HT-29 (cell line): ENCODE measurements at places on chromosomes 2 and 18. TPM values are rescaled to one million over a fixed set of nuclear protein-coding genes. Genes with fewer than 3 reads are reported as not detected.

Gene CNGA3
- not detected in 2 replicates for total RNA-seq

Gene BARD1
- total RNA-seq: 16.3 and 17.9 TPM in 2 replicates

Gene AQP4
- total RNA-seq: not detected in 2 replicates

Gene TUBA4B
- not detected in 2 replicates for total RNA-seq

Gene POTEI
- total RNA-seq: 0.05 and 0.08 TPM in 2 replicates

Gene STK39
- total RNA-seq: 37.7 and 37.8 TPM in 2 replicates

Gene ZNF521
- 0.08 and 0.21 TPM in 2 replicates for total RNA-seq

Gene CDH2
- total RNA-seq: 0.16 TPM in 1 of 2 replicates, not detected in the other

Gene GPC1
- 9.9 and 12.3 TPM in 2 replicates for total RNA-seq

Gene SPP2
- not detected in 2 replicates for total RNA-seq

Gene SLC4A5
- 0.36 TPM in 1 of 2 replicates, not detected in the other for total RNA-seq

Gene NYAP2
- total RNA-seq: 0.05 TPM in 1 of 2 replicates, not detected in the other

Gene STPG4
- total RNA-seq: 6.9 and 7.1 TPM in 2 replicates

Gene FBXO15
- total RNA-seq: not detected in 2 replicates

Gene GRB14
- 15.9 and 20.0 TPM in 2 replicates for total RNA-seq

DNA sequence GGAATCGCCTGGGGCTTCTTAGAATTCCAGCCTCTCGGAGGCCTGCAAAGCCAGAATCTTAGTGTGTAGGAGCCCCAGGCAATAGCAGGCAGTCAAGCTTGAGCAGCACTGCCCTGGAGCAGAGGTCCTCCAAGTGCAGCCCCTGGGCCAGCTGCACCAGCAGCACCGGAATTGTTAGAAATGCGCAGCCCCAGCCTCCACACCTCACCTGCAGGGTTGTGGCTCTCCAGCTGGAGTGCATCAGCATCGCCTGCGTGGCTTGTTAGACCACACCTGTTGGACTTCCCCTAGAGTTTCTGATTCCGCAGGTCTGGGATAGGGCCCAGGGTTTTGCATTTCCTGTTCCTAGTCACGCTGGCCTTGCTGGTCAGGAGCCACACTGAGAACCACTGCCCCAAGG is 100.3 kb downstream of the ASAP2 start:
- no peak for DNase-seq

- DNase-seq: peak; percentile 43
Observed at GRCh38 chr18:3498698-3499471, 48.9 kb downstream of the TGIF1 start.

DNA sequence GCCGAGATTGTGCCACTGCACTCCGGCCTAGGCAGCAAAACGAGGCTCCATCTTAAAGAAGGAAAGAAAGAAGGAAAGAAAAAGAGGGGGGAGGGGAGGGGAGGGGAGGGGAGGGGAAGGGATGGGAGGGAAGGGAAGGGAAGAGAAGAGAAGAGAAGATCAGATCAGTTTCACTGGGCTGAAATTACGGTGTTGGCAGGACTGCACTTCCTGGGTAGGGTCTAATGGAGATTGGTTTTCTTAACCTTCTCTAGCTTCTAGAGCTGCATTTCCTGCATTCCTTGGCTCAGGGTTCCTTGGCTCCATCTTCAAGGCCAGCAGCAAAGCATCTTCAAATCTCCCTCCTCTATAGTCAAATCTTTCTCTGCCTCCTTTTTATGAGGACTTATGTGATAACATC is 349.1 kb upstream of the CRIM1 start:
- no peak for DNase-seq

GRCh38 chr18:75638776-75639471 is 211.4 kb upstream of the SMIM21 start:
- no peak for DNase-seq

DNA sequence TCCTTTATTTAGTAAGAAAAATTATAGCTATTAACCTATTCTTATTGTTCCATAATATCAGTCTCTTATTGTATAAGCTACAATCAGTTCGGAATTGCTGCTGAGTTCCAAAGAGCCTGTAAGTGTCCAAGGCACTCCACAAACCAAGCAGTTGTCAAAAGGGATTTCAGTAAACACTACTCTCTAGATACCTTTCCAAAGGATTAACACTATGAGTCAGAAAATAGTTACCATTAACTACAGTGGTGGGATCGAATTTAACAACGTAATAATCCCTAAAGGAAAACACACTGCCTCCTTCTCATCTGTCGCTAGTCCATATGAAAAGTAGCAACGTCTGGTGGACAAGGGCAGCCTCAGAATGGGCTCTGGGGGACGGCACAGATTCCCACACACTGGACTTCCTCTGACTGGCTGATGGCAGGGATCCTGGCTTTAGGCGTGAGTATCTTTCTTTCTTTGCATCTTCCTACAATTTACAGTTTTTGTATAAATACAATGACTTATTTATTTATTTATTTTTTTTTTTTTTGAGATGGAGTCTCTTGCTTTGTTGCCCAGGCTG is 8.8 kb downstream of the TGFBRAP1 start:
- DNase-seq: peak; percentile 11

GRCh38 chr2:179272406-179273192 is 8.0 kb upstream of the SESTD1 start:
- DNase-seq: peak; percentile 48

GRCh38 chr2:237758185-237758584 is 40.4 kb upstream of the RBM44 start:
- no peak for DNase-seq

DNA sequence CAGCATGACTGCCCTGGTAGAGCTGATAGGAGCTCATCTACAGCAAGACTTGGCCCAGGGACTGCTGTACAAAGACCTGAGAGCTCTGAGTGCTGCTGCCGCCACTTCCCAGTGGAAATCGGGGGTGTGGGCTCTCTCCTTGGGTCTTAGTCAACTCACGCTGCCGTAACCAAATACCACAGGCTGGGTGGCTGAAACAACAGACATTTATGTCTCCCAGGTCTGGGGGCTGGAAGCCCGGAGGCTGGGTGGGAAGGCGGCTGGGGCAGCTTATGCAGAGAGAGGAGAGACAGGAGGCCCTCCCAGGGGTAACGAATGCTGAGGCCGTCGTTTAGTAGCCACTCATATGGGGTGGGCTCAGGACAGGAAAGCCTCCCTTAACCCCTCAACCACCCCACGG is 15.4 kb upstream of the MAL start:
- DNase-seq: no peak

GRCh38 chr2:182977463-182977862 is 60.8 kb downstream of the NCKAP1 start:
- no peak for DNase-seq

- no peak for DNase-seq
Observed at GRCh38 chr18:10353791-10354190, 100.6 kb upstream of the APCDD1 start.

- DNase-seq: no peak
Observed at GRCh38 chr18:54147439-54147838, 77.0 kb downstream of the MBD2 start.

DNA sequence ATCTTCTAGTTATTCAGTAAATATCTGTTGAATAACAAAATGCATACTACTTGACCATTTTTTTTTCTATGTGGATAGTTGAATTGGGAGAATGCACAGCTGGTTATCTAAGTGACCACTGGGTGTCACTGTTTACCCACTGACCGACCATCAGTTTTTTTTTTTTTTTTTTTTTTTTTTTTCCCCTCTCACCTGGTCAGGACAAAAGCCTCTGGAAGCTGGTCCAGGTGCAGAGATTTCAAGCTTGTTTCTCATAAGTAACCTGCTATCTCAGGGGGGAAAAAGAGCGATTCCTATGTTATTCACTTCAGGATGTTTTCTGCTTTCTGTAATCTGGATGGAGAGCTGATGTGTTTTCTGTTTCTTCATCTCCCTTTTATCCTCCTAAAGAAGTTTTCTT is 256.0 kb downstream of the DCDC2C start:
- DNase-seq: peak; percentile 56

DNA sequence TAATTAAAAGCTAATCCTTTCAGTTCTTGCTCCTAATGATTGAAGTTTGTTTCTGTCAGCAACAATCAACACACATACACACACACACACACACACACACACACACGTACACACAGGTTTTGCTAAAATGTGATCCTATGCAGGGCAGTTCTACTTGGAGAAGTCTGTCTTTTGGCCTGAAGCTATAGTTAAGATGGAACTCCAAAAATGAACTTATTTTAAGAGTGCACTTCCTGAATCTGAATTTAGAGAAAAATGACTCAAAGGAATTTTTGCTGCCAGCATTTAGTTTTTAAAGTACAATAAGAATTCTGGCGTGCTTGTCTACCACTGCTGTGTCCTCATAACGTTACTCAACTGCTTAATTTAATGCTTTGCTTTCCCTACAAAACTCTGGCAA is 6.6 kb downstream of the GALNT5 start:
- no peak for DNase-seq

DNA sequence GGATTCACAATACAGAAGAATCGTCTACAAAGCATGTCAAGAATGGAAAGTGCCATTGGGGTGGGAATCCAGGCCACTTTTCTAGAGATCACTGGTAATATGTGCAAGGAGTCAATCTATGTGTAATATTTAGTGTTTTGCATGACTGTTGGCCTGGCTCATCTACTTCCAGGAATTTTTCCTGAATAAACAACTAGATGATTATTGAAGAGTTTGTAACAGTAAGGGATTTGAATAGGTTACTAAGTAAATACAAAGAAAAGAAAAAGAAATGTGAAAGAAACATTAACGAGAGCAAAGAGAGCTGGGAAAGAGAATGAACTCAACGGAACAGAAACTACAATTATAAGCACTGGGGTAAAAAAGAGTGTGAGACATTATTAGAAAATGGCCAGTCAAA is 406.0 kb downstream of the TGIF1 start:
- DNase-seq: no peak

DNA sequence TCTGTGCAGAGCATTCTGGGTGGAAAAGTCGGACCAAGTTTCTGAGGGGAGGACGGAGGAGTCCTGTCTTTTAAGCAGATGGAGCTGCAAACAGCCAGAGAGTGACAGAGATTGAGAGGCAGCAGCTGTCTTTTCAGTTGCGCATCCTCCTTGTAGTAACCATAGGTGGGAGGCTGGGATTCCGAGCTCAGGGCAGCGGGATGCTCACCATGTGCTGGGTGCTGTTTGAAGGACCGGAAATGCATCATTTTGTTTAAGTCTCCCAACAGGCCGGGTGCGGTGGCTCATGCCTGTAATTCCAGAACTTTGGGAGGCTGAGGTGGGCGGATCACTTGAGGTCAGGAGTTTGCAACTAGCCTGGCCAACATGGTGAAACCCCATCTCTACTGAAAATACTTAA is 93.4 kb downstream of the AGAP1 start:
- no peak for DNase-seq

DNA sequence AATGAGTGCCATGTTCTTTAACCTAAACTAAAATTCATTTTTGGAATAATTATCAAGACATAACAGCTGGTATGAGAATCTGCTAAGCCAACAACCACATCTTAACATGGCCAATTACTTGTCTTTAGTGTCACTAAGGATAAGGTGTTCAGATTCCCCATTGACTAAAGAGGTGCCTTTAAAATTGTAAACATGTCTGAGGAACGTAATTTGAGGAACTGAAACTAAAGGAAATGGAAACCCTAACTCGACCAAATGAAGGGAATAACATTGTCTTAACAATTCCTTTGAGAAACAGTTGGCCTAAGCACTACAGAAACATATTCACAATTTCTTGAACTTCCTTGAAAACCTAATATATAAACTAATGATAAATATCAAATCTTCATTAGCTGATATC is 355.4 kb upstream of the GULP1 start:
- no peak for DNase-seq

GRCh38 chr2:133674433-133675331 is 106.4 kb upstream of the NCKAP5 start:
- no peak for DNase-seq

- DNase-seq: no peak
Observed at GRCh38 chr2:47530105-47530760, 127.3 kb downstream of the MSH2 start.

GRCh38 chr2:84927275-84927627 is 21.8 kb downstream of the TMSB10 start:
- DNase-seq: no peak

DNA sequence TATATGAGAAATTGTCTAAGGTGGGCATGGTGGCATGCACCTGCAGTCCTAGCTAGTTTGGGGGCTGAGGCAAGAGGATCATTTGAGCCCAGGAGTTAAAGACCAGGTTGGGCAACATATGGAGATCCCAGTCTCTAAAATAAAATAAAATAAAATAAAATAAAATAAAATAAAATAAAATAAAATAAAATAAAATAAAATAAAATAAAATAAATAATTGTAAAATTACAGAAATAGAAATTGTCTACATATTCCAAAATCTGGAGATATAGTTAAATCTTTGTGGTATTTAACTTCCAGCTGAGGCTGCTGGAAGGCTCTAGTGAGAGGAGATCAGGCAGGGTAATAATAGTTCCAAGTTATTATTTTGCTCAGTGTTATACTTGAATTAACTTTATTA is 1432.1 kb upstream of the CDH2 start:
- DNase-seq: no peak

DNA sequence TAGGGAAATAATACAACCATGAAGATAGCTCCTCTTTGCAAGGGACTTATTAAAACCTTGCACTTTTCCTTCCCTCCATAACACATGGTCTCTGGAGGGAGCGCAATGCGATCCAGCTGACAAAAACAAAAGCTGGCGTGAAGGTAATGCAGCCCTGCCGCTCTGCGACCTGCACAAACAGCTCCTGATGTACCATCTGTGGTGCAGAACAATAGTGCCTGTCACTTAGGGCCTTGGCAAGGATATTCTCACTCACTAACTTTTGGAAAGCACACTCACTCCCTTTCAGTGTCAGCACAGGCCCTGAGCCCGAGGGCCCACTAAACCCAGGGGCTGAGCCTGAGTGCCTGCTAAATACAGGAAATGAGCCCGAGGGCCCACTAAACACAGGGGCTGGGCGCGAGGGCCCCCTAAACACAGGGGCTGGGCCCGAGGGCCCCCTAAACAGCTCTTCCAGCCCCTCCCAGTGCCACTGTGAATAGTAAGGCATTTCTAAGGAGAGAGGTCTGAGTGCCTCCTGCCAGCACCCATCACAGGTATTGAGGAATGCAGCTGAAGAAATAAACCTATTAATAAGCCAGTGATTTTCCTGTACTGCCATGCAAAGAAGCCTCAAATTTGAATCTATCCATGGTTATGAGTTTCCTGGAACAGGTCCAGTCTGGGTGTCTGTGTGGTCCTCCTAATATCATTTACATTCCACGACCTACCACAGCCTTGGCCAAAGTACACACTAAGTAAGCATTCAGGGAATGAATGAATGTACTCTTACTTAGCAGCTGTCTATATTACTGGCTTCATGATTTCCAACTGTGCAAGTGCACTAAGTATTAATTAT is 9.3 kb downstream of the L3MBTL4 start:
- no peak for DNase-seq

GRCh38 chr2:118696786-118697465 is 150.5 kb downstream of the EN1 start:
- peak; percentile 43 for DNase-seq
